ENCODE measurements at places on chromosomes 16 and 17.

DNA sequence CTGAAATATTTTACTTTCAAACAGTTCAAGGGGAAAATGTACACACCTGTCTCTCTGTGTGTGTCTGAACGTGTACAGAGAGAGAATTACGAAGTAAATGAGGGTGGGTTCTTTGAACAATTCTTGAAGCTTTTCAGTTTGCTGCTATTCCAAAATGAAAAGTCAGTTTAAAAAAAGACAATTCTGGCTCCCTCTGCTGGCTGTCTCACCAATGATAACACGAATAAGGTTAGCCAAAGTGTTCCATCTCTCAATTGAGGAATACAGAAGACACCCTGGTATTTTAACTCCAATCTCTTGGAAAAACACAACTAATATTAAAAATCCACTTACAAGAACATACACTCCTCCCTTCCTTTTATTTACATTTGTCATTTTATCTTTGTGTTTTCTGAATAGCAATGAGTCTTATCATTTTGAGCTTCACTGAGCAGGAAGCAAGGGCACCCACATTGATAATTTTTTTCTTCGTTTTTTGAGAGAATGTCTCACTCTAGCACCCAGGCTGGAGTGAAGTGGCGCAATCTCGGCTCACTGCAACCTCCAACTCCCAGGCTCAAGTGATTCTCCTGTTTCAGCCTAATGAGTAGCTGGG, 20.5 kb downstream of the EFTUD2 start:
- ATAC-seq = peak; percentile 69

GRCh38 chr16:69523566-69524305, 42.0 kb upstream of the NFAT5 start:
- ATAC-seq = no peak

DNA sequence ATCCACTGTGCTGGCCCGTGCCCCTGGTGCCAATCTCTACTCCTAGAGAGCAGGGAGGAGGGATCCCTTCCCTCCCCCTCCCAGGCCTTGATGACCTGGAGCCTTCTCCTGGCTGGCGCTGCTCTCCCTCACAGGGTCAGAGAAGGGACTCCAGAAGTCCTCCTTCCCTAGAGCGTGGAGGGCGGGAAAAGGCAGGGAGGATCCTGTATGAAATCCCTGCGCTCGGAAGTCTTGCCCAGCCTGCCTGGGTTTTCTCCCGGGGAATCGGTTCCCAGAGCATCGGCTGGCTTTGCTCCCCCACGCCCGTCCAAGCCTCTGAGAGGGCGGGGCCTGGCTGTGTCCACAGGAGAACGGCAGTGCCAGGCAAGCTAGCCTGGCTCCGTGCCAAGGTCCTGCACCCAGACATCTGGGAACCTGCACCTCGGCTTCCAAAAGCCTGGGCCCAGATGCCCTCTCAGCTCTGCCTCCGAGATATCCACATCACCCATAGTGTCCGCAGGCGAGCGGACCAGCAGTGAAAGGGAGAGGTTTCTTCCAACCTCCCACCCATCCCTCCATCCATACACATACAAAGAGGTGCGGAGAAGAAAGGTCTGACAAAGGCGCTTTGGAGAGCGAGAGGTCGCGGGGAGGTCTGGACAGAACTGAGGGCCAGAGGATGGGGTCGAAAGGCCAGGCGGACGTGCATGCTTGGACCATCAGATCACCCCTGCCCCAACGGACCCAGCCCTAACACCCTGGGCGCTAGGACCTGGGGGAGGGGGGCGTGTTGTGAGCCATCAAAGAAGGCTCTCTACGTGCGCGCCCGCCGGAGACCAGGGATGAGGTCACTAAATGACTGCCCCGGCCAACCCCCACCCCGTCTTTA, 1.1 kb downstream of the MPP2 start:
- ATAC-seq = peak; percentile 77

DNA sequence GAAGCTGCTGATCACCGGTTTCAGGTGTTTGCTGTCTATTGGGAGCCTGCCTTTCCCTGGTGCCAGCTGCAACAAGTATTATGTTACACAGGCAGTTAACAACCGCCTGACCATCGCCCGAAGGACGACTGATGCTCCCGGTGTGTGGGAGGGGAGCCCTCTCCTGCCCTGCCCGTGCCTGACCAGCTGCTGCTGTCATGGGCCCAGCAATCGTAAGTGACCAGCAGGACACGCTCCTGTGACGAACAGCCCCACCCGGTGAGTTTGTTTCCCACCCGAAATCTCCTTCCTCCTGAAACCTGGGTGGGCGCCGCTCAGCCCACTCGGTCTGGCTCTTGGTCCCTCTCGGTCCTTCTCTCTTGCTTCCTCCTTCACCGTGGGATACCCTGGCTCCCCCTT, 17.9 kb upstream of the UBE2I start:
- ATAC-seq = no peak

- no peak for ATAC-seq
Observed at GRCh38 chr16:57534337-57534880, 2.0 kb downstream of the CCDC102A start.

DNA sequence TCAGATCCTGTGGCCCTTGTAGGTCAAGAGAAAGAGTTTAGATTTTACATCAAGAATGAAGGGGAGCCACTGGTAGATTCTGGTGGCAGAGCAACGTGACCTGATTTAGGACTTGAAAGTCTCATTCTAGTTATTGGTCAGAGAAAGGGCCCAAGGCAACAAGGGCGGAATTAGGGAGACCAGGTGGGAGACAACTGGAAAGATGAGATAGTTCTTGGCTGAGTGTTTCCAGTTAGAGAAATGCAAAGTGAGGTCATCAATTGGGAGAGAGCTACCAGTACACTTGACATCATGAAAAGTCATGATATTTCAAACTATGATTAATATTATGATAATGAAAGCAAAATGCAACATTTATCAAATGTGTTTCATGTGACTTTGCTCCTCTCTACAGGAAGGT, 147.2 kb upstream of the FAM20A start:
- ATAC-seq = no peak

DNA sequence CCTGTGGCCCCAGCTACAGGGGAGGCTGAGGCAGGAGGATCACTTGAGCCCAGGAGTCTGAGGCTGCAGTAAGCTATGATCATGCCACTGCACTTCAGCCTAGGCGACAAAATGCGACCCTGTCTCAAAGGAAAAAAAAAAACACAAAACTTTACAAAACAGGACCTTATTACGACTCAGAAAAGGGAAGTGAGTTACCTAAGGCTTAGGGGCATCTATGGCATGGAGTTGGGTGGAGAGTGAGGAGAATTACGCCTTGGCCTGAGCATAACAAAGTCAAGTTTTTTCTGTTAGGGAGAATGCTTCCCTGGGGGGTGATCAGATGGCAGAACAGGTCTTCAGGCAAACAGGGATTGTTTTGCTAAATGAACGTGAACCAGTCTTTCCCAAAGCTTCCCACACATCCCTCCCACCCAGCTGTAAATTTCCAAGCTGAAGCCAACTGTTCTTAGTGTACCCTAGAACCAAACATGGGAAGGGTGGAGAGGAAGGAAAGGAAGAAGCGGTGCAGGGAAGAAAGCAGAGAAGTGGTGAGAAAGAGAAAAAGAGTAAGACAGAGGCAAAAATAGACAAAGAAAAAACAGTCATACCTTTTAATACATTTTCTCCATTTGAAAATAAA, 24.6 kb upstream of the TNRC6C start:
- no peak for ATAC-seq

- peak; percentile 48 for ATAC-seq
Observed at GRCh38 chr16:20799599-20799998, 6.7 kb downstream of the ERI2 start.

GRCh38 chr17:2749784-2750181, 331 bp upstream of the CCDC92B start:
- peak; percentile 99 for ATAC-seq

- no peak for ATAC-seq
Observed at GRCh38 chr17:34582185-34582900, 3.0 kb downstream of the TMEM132E start.

DNA sequence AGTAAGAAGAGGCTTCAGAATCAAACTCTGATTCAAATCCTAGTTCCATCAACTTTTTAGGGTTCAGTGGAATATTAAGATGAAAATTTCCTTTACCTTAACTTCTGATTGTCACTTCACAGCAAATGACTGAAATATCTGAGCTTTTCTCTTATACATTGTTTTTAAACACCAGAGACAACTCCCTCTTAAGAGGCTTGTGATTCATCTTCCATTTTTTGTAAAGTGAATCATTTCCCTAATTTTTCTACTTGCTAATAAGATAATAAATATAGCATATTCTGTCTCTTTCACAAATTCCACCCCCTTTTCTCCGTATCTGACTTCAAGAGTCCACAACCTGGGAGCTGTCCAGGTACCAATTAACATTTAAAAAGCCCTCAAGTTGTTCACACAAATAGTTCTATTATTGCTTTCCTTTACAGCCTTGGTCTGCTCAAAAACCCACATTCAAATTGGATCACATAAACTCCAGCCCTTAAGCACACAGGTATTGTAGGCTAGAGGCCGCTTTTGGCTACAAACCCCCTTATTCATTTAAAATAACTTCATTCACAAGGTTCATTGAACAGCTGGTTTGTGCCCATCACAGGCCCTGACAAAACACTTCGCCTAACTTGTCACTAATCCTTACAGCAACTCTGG, 14.1 kb upstream of the UTP6 start:
- no peak for ATAC-seq

DNA sequence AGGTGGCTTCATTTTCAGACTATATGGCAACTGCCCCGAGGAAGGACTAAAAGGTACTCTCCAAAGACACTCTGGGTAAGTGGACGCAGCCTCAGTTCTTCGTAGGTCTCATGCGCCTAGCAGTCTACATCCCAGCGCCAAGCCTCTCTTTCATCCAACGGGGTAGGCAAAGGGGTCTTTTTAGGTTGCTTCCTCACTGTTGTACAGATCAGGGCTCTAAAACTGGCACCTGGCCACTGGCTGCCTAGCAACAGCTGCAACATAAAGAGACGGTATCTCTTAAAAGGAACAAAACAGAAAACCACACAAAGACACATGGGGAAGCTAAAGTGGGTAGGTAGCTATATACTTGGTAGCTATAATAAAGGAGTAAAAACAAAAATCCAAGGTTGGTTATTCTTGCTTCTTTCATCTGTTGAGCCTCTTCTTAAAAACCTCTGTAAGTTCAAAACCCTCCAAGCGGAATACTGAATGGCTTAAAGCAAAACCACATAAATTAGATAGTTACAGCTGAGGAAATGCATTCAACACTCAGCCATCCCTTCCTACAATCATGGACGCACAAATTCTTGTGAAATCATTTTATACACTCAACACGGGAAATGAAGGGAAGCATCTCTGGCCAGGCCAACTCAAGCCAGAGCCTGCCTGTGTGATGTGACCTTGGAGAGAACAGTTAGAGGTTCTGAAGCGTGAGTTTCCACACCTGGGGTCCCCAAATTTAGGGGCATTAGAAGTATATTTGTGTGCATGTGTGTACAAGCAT, 22.7 kb downstream of the CYTH1 start:
- ATAC-seq = peak; percentile 62

GRCh38 chr17:47286198-47286914, 32.7 kb downstream of the ITGB3 start:
- ATAC-seq = no peak

DNA sequence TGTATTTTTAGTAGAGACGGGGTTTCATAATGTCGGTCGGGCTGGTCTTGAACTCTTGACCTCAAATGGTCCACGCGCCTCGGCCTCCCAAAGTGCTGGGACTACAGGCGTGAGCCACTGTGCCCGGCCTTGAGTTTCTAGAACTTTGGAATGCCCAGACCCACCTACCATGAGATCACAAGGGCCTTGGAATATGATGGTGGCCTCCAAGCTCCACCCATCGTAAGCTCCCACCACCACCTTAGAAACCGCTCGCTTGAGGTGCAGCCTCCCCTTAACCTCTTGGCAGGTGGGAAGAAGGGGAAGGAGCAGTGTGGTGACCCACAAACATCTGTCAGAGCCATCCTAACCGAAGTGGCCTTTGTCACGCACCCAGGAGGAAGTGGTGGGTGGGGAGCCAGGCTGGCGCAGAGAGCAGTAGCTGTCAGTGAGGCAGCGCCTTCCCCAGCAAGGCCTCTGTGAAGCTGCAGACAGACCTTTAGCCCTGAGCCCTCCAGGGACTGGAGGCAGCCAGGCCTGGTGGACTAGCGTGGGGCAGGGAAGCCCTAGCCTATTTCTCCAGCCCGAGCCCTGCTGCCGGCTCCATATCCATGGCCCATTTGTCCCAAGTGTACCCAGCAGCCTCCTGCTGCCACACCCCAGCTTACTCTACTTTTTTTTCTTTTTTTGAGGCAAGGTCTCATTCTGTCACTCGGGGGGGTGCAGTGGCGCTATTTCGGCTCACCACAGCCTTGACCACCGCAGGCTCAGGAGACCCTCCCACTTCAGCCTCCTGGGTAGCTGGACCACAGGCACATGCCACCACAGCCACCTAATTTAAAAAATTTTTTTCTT, 13.1 kb upstream of the SEPHS2 start:
- no peak for ATAC-seq

DNA sequence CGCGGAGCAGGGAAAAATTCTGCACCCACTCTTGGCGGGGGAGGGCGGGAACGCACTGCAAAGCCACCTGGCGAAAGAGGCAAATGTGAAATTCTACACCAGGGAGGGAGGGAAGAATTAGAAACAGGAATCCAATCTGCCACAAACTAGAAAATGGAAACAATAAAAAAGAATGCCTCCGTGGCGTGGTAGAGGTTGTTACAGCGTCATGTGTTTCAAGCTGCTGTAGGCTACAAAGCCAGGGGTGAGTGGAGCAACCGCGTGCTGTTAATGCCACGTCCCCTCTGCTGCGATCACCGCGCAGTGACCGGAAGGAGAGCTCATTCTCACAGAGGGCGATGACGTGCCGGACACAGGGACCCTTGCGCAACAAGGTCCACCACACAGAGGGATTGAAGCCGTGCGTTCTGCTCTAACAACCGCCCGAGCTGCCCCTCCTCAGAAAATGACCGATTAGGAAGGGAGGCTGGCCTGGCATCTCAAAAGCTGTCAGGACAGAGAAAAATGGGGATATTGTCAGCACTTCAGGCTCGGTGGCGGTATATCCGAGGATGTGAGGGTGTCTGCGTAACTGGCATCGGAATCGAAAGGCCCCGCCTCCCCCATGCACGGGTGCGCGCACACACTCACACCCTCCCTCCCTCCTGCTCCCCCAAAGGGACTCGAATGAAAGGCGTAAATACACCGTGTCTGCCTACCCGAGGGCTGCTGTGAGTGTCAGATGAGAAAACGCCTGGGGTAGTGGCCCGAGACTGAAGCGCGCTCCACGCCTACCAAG, 70.8 kb upstream of the TNRC6C start:
- ATAC-seq = no peak

DNA sequence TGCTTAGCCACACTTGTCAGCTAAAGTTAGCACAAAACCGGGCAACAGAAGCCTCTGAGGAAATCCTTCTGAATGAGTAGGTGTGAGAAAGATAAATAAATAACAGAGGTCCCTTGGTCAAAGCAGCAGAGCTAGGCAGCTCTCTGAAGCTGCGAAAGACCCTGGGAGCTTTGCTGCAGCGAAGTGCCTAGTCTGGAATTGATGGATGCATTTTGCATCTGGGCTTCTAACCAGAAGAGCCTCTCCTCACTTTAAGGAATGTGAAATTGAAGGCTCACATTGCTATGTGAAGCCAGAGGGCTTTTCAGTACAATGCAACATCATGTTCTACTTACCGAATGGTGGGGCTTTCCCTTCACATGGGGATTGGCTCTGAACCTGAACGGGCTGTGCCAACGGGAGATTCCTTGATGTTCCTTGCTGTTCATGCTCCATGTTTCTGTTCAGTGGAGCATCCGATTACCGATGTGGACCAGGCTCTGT, 274.6 kb downstream of the HS3ST3B1 start:
- ATAC-seq = no peak
